ENCODE measurements at places on chromosomes 7 and 10.

GRCh38 chr10:132512693-132513345 is 24.8 kb upstream of the INPP5A start:
- no peak for DNase-seq

DNA sequence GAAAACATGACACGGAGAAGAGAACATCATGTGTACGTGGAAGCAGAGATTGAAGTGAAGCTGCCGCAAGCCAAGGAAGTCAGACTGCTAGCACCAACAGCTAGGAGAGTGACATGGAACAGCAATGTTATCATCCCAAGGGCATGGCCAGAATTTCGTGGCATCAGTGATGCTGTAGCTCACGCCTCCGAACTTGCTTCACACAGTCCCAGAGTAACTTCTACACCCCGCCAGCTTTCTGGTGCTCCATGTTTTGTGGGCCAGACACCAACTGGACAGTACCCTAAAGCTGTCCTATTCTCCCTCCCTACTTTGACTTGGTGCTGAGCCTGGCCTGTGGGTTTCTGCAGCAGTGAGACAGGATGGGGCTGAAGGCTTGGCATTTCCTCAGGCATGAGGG is 33.0 kb upstream of the EMX2 start:
- no peak for DNase-seq

GRCh38 chr7:98643236-98643985 is 26.3 kb downstream of the NPTX2 start:
- DNase-seq, result no peak

DNA sequence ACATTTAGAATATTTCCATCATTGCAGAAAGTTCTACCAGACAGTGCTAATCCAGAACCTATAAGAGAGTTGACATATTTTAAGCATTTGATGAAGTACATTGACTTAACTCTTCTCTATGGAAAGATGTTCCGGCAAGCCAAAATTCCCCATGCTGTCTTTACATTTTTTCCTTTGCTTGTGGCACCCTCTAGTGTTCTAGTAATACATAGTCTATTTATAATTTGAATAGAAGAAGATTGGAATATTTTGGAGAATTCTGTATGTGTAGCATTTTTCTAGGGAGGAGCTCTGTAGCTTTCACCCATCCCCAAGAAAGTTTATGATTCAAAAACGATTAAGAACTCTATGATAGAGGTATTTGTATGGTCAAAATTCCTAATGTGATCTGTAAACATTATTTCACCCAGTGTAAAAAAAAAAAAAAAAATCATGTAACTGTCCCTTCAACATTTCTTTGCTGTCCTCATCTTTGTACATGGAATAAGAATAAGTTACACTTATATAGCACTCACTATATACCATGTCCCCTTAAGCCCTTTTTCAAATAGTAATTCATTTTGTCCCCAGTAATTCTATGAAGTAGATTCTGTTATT is 33.2 kb downstream of the NRF1 start:
- DNase-seq, result peak; percentile 39

GRCh38 chr10:73873838-73874215 is 528 bp downstream of the CAMK2G start:
- no peak for DNase-seq

GRCh38 chr10:71868192-71868697 is 17.2 kb upstream of the PSAP start:
- peak; percentile 71 for DNase-seq

DNA sequence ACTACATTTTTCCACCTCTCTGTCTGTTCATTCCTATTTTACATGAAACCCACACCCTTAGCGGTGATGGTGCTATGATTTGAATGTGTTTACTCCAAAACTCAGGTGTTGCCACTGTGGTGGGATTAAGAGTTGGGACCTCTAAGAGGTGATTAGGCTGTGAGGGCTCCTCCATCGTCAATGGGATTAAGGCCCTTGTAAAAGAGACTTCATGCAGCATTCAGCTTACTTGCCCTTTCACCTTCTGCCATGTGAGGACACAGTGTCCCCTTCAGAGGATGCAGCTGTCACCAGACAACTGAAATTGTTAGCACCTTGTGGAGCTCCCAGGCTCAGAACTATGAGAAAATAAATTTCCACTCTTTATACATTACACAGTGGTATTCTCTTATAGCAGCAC is 182.2 kb downstream of the NOC3L start:
- no peak for DNase-seq

DNA sequence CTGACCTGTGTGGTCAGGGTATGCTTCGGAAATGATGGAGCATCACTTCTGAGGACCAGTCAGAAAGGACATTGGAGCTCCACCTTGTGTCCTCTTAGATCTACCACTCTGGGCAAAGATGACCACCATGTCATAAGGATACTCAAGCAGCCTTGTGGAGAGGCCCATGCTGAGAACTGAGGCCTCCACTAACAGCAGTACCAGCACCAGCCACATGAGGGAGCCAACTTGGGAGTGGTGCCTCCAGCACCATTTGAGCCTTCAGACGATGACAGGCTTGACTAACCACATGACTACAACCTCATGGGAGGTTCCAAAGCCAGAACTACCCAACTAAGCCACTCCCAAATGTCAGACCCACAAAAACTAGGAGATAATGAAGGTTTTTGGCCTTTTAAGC is 116.0 kb downstream of the NPTX2 start:
- DNase-seq, result peak; percentile 25

GRCh38 chr10:15571575-15571974 is 148.1 kb downstream of the ITGA8 start:
- DNase-seq, result no peak

DNA sequence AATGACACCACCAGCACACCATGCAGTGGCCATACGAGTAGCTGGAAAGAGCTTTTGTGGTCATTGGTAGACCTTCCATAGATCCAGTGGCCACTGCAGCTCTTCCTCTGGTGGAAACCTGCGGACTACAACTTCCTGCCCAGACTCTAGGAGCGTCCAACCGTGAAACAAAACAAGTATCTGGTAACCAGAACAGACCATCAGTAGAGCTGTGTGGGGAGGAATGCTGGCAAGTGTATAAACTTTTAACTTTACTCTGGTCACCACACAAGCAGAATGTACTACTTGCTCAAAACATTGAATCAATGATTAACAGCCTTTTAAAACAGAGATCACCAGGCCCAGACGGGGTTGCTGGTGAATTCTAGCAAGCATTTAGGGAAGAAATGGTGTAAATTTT is 154.7 kb upstream of the DGKB start:
- no peak for DNase-seq

GRCh38 chr7:92813390-92814024 is 22.9 kb downstream of the CDK6 start:
- no peak for DNase-seq

DNA sequence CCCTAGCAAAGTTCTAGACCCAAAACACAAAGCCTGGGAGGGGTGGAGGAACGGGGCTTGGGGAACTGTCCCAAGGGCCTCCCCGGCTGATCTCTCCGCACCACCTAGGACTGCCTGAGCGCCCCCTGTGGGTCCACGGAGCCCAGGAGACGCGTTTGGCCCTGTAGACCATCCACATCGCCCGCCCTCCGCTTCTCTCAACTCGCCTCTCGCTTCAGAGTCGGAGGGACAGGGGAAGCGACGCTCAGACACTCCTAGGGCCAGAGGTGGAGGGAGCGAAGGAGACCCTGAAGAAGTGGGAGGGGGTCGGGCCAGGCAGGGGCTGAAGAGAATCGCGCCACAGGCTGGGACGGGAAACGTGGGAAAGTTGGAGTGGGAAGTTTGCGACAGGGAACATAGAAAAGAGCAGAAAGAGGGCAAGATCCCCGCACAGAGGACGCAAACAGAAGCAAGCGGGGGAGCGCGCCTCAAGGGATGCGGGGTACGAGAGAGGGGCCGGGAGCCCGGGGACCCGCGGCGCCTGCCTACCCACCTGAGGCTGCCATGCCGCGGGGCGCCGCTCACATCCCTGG is 378 bp downstream of the PIK3AP1 start:
- DNase-seq, result no peak

GRCh38 chr7:27651702-27652101 is 11.0 kb downstream of the HIBADH start:
- no peak for DNase-seq

GRCh38 chr7:135147341-135147898 is 452 bp upstream of the TMEM140 start:
- peak; percentile 24 for DNase-seq

GRCh38 chr10:12327074-12327473 is 22.3 kb upstream of the CAMK1D start:
- no peak for DNase-seq

GRCh38 chr7:117006907-117007684 is 53.8 kb downstream of the ST7 start:
- no peak for DNase-seq

DNA sequence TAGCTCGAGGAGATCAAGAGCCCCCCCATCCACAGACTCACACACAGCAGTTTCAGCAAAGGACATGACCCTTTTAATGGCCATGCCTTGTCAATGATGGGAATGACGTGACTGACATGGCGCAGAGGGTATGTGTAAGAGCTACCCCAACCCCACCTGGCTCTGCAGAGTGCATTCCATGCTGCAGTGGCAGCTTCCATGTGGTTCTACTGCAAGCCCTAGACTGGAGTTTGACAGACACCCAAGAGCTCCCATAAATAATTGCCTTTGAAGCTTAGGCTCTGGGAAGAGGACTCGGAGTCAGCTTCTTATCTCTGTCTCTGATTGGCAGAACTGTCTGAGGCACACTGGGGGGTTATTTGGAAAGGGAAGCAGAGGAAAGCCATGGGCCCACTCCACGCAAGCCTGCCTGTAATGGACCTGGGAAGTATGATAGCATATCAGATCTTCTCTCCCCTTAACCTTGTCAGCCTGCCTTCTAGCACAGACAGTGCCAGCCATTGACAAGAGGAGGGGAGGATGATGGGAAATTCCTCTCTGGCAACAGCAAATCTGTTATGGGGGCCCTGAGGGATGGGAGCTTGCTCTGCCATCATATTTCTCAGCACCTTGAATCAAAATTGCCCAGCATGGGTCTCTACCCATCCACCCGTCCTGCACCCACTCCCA is 478.5 kb upstream of the PODXL start:
- no peak for DNase-seq

- DNase-seq, result no peak
Measured at GRCh38 chr10:61280303-61280702, 172.9 kb downstream of the TMEM26 start.

DNA sequence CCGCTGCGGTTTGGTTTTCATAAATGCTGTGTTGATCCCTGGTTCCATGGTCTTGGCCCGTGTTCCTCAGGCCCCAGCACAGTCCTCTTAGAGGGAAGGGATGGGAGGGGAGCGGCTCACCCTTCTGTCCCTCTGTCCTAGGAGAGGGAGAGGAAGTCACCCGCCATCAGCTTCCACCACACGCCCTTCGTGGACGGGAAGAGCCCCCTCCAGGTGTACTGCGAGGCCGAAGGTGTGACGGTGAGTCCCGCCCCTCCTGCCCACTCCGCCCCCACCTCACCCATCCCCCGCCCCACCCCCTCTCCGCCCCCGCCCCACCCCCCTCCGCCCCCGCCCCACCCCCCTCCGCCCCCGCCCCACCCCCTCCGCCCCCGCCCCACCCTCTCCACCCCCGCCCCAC is 37.5 kb upstream of the DPYSL4 start:
- no peak for DNase-seq

GRCh38 chr7:41809940-41810576 is 107.2 kb upstream of the INHBA start:
- DNase-seq, result no peak

DNA sequence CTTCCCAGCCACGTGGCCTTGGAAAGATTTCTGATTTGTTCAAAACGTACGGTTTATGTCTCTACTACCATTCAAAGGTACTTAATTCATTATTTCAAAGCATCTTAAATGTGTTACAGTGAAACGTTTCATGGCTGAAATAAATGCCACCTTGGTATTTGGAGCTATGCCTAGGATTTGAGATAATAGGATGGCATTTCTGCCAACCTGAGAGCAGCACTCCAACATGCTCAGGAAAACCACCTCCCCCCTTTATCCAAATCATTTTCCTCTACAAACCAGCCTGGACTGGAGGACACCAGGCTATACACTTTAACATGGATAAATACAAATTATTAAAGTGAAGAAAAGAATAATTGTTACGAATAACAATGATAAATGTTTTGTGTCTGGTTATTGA is 260.9 kb downstream of the ZMYND11 start:
- no peak for DNase-seq

DNA sequence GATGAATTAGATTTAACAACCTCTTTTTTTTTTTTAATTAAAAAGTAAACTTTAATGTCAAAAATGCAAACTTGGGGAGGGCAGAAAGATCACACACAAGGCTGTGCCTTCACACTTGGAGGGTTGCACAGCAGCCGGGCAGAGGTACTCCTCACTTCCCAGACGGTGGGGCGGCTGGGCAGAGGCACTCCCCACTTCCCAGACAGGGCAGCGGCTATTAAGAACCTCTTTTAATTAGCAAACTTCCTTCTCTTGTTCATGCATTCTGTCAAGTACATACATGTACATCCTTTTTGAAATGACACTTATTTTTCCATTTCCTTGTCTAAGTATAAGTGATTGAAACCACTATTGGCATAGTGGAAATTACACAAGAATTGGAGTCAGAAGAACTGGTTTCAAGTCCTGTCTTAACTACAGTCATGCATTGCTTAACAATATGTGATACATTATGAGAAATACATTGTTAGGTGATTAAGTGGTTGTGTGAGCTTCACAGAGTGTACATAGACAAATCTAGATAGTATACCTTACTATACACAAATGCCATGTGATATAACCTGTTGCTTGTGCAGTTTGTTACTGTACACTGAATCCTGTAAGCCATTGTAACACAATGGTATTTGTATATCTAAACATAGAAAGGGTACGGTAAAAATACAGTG is 26.5 kb downstream of the BTRC start:
- DNase-seq, result no peak

DNA sequence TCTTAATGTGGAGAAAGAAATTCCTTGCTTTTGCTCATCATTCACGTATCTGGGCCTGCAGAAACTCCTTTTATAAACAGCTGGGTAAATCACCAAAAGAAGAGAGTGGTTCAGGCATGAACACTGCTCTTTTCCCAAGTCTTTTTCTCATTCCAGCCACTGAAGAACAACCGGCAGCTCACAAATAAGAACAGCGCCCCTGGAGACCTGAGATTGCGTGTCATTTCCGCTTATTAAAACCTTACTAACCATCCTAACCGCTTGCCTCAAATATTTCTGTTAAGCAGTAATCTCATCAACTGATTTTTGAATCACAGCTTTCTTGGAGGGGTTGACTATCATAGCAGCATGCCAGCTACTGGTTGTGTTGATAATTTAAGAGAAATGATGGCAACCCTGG is 213.0 kb upstream of the PLXNA4 start:
- no peak for DNase-seq

- DNase-seq, result no peak
Measured at GRCh38 chr10:44399659-44400451, 15.0 kb upstream of the CXCL12 start.

DNA sequence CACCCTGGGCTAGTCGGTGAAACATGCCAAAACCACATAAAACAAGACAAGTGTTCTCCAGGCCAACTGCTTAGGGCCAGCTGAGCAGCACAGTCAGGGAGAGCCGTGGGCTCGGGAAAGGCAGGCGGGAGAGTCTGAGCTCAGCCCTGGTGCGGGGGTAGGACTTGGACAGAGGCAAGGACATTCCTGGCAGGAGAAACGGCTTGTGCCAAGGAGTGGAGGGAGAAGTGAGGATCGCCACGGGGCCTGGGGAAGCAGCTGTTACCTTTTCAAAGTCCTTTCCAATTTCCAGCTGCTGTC is 4.2 kb downstream of the ELN start:
- DNase-seq, result no peak

- no peak for DNase-seq
Measured at GRCh38 chr10:110274072-110274627, 30.6 kb downstream of the SMNDC1 start.

- no peak for DNase-seq
Measured at GRCh38 chr10:110641256-110641655, 2.9 kb upstream of the RBM20 start.

All from Panc1 (cell line).